Stimulated activated CD4-positive, alpha-beta T cell treated with anti-CD3 and anti-CD28 coated beads, Interleukin-1b, Interleukin-23, amount 100 ng/mL, for 1 hour (primary cell): ENCODE measurements at places on chromosomes 5 and 9.

- DNase-seq = no peak
Observed at GRCh38 chr5:55441107-55441771, 93.5 kb downstream of the PLPP1 start.

DNA sequence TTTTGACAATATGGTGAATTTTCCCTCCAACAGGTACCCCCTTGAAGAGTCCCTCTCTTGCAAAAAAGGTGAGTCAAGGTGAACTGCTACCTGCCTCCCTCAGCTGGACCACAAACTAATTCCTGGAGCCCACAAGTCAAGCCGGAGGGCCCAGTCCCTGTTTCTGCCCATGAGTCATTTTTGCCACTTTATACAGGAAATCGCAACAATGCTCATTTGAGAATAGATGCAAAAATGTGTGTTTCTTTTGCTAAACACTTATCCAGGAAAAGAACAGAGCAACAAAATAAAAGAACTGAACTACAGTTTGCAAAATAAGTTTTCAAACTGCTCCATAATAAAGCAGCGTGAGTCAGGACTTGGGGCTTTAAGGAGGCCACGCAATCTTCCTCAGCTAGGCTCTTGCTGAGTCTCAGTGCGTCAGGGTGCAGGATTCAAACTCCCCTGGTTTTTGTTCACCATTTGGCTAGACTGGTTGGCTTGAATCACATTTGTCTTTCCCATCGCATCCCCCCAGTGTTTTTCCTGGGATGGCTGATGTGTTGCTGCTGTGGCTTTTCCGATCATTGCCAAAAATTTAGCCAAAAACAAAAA is 102.7 kb downstream of the GOLPH3 start:
- DNase-seq = no peak

DNA sequence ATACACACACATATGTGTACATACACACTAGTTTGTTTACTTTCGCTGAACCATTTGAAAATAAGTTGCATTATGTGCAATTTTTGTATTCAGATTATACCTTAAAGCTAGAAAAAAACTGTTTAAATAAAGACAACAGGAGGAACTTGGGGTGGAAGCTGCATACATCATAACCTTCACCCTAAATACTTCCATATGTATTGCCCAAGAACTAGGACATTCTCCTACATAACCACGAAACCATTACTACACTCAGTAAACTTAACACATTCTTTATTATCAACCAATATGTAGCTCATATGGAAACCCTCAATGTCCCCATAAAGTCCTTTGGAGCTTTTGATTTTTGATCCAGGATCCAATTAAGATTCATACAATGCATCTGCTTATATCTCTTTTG is 83.3 kb downstream of the GIN1 start:
- DNase-seq = no peak

DNA sequence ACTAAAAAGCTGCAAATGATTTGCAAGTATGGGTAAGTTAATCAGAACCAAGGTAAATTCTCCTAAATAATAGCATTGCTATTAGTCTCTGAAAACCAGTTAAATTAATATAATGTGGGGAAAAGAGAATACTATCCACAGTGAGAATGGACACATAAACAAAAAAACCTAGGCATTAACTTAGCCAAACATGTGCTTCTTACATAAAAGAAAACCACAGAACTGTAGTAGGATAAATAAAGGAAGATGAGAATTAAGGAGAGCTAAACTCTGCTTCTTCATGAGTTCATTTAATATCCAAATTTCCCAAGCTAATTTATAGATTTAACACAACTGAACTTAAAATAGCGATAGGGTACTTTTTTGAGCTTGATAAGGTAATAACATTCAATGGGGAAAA is 31.8 kb downstream of the ABCA1 start:
- no peak for DNase-seq

GRCh38 chr9:123631862-123632261 is 275.9 kb downstream of the CRB2 start:
- no peak for DNase-seq

GRCh38 chr5:68304421-68305052 is 89.0 kb downstream of the PIK3R1 start:
- DNase-seq = no peak

DNA sequence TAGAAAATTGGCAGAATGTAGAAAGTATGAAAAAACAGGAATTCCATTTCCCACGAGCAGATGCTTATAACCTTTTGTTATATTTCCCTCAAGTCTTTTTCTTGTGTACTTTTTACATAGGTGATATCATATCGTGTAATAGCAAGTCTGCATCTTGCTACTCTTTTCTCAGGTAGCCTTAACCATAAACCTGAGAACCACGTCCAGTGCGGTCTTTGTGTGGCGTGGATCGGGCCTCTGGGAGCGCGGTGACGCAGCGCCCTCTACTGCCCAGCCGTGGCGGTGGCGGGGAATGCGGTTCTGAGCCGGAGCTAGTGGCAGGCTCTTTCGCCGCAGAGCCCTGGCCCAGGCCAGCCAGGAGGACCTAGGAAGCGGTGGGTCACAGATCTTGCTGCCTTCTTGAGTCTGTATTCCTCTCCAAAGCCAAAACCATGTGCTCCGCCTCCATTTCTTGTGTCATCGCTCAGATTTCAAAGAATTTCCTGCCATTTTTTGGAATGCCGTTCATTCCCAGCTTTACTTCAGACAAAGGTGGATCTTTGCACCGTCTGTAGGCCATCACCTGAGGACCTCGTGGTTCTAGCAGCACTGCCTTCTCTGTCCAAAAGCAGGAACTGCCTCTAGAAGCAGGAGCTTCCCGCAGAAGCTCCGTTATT is 71.9 kb downstream of the MVB12B start:
- DNase-seq = peak; percentile 53

DNA sequence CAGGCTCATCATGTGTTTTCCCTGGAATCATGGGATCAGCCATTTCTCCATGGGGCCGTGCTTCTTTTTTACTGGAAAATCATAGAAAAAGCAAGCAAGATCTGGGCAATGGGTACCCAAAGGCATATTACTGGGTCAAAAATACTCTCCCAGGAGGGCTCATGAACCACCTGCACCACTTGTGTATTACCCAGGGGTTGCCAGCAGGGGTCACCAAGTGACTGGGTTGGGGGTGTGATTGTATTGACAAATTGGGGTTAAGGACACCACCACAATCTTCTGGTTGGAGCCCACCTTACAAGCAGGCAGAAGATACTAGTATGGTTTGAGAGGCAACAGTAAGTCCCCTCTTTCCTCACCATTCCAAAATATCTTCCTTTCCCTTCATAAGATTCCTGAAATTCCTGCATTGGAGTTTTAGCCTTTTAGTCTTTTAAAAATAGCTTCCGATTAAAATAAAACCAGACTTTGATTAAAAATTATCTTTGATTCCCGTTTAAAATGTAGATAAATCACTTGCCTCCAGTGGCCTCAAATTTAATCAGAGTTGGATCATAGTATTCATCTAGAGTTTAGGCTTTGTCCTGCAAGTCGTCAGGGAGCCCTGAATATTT is 603.3 kb downstream of the KIF4B start:
- no peak for DNase-seq

DNA sequence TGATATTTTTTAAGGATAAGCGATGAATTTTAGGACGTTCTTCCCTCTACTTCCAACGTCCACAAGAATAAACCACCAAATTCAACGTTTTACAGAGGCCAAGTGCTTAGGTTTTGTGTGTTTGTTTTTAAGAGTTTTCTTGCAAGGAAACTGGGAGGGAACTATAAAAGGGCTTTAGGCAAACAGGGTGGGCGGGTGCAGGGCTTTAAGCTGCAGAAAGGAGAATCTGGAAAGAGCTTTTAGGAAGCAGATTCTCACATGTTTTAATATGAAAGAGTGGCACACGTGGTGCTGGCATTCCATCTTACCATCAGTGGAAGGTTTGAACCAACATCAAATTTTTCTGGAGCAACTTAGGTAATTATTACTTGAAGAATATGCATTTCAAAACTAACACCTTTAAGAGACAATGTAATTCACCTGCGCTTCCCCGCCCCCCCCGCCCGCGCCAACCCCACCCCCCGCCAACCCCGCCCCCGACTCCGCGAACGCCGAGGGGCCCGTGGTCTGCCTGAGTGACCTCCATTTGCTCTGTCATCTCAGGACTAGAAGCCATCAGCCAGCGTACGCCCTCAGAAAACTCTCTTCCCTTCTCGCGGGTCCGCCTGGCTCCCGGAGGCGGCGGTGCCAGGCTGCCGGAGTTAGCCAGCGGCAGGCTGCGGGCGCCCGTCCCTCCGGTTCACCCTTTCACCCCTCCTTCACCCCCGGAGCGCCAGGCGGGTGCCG is 911 bp upstream of the PIK3R1 start:
- peak; percentile 7 for DNase-seq

DNA sequence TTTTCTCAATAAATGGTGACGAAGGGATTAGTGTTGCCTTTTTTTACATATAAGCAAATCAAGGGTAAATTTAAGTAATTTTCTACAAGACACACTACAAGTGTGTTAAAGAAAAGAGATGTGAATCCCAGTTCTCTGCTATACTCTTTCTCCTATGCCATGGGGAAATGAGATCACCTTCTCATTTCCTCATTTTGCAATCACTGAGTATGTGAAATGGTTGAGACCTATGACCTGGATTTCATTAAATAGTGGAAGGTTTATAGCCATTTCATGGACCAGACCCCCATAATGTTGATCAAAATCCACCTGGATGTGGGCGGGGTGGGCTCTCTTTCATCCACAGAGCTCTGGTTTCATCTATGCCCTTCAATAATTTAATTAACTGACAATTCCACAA is 66.9 kb upstream of the SLIT3 start:
- DNase-seq = no peak

DNA sequence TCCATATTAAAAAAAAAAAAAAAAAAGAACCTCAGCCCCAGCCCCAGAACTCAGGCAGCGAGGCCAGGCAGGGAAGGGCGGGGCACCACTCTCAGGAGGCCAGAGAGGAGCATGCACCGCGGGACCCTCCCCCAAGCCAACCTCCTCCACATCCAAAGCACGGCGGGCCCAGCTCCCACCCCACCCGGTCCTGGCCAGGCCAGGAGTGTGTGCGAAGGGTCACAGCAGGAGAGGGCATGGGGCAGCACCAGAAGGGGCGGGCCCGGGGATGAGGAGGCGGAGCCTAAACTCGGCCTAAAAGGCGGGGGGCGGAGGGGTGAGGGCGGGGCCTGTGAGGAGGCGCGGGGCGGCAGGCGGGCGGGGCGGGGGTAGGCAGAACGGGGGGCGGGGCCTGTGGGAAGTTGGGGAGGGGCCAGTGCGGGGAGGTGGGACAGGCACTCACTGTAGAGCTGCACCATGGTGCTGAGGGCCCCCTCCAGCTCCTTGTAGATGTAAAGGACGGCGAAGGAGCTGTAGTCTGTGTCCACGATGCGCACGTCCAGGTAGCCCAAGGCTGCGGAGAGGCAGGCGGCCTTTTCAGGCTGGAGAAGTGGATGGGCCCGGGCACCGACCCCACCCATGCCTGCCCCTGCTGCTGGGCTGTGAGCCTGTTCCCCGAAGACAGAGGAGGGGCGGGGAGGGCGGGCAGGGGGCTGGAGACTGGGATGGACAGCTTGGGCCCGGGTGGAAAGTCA is 1.2 kb downstream of the LCN15 start:
- peak; percentile 34 for DNase-seq

DNA sequence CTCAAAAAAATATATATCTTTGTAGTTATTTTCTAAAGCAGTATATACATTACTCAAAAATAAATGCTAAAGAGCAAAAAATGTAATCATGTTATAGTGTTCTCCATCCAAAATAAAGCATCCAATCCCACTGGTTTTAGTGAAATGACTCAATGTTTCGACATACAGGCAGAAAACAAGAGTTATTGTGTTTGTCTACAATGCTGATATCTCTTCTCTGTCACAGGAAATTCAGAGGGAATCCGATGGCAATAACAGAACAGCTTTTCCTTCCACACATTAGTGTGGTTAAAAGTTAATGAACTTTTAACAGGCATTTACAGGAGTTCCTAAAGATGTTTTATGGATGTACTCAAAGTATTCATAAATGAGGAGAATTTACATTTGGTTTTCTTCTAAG is 12.0 kb downstream of the TTC33 start:
- DNase-seq = no peak

- no peak for DNase-seq
Observed at GRCh38 chr5:153551537-153552079, 61.1 kb downstream of the GRIA1 start.

DNA sequence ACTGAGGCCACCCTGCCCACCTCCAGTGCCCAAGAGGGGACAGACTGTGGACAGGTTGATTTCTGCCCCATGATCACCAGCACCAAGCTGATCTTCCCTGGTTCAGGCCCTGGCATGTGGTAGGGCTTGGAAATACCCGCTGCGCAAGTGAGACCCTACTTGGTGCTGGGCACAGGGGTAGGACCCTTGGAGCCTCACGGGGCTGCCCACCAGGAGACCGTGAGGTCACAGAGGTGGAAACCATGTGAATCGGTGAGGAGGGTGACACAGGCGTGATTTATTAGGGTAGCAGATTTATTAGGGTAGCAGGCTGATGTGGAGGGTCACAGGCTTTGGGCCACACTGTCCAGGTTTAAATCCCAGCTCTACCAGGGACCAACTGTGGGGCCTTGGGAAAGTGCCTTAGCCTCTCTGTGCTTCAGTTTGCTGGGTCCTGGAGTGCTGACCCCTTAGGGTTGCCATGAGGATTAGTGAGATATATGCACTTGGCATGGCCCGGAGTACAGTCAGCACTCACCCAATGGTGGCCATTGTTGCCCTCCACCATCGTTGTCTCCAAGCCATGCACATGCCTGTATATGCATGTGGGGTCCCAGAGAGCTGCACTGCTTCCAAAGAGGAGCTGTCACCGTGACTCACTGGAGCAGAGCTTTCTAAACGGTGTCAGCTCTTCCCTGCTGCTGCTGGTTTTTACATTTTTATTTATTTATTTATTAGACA is 20.9 kb upstream of the DUSP1 start:
- DNase-seq = no peak

DNA sequence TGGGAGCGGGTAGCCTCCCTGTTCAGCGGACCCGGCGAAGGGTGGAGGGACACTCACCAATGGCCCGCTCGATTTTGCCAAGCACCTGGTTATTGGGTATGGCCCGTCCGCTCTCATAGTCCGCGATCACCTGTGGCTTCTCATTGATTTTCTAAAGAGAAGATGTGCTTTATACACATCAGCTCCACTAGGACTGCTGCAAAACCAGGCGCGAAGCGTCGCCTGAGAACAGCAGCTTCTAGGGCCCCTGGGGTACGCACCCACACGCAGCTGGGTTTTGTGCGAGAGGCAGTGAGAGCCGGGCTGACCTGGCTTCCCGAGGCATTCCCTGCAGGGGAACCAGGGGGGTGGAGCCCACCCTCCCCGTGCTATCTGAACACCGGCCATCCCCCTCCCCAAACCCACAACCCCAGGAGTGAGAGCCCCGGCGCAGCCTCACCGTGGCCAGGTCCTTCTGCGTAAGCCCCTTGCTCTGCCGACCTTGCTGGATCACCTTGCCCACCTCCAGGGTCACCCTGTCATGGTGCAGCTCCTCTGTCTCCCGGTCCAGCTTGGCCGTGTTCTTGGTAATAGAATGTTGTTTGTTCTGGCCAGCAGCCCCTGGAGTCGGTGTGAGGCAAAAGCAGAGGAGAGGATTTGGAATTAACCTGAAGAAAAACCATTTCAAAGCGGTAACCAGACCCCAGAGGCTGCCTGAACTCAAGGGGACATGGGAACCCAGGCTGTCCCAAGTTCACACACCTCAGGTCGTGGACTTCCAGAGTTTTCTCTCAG is 3.1 kb downstream of the EDF1 start:
- DNase-seq = no peak
